ENCODE measurements at places on chromosomes 5 and 9. TPM values are rescaled to one million over a fixed set of nuclear protein-coding genes. Genes with fewer than 3 reads are reported as not detected.

DNA sequence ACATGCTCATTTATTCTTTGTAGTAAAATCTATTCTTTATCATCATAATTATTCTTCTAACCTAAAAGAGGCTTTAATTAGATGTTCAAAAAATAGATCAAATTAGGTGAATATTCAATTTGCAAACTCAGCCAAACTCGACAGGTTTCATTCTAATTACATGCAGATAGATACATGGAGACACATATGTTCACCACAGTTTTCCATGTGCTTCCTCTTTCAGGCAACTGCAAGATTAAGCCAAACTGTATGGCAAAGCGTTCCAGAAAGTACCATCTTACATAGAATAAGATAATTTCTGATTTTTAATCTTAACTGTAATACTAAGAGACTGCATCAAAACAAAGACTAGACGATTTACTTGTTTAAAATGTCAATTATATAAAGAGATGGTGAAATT lies 868.7 kb upstream of the DMAC1 start:
- DNase-seq = no peak

DNA sequence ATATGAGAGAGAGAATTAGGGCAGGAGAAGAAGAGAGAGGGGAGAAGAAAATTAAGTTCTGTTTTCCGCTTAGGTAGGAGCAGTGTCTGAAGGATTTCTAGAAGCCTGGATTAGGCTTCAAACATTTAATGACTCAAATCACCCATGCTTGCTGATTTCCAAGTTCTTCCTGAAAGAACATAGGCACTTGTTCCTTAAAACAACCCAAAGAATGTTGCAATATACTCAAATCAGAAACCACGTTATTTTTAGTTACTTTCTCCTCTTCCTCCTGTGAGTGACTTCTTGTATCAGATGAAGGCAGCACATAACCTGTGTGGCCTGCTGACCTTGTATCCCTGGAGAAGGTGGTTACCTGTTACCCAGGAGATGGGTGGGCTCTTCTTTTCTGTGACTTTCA lies 351.5 kb upstream of the KLF4 start:
- DNase-seq = no peak

Gene MAST4
- 5.0 TPM for total RNA-seq

DNA sequence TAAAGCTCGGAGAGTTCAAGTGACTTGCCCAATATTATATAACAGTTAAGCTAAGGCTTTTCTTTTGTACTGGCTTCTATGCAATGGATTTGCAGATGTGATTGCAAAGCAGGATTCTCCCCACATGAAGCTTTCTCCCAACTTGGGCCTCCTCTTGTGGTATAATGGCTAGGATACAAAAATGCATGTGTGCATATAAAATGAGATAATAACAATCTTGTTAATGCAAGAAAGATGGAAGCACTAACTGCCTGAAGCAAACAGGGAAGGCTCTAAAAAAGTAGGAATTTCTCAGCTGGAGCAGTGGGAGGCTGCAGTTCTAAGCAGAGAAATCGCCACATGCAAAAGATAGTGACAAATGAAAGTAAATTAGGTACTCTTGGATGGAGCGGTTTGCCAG lies 444.2 kb upstream of the RIOK2 start:
- DNase-seq = no peak

GRCh38 chr5:96776621-96777020 lies 31.1 kb downstream of the ERAP1 start:
- DNase-seq = no peak

DNA sequence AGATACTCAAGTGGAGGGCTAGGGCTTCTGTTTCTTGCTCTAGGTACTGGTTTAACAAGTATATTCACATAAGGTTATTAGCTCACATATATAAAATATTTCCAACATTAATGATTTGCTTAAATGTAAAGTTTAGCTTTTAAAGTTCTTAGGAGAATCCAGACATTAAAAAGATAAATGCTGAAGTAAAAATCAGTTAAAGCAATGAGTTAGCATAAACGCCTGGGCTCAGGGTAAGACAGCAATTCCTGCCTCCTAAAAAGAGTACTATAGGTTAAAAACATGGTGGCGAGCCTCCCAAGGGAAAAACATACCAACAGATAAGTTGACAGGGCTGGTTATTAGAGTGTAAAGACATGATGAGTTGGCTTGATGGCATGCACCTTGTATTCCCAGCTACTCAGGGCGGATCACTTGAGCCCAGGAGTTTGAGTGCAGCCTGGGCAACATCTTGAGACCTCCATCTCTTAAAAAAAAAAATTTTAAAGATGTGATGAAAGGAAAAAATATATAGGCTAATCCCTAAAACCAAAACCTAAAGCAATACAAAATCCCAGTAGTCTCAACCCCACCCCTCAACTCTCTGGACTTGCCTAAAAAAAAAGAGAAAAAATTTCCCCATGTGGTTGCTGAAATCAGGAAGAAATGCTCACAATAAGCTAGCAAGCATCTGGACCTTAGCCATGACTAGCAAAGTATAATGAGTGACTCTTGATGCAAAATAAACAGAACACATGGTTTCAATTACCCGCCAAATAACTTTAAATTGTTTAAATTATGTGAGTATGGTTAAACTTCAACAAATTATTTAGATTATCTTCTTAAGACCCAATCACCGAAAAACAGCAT lies 3.6 kb downstream of the GOLPH3 start:
- DNase-seq = no peak

- no peak for DNase-seq
These were observed 399 bp upstream of the FBN2 start for GRCh38 chr5:128538250-128539037.

Gene CD180
- total RNA-seq = 3.7 TPM

GRCh38 chr5:43117092-43117491 lies 3.6 kb upstream of the ZNF131 start:
- DNase-seq = no peak

Gene GOLM1
- 9.2 TPM for total RNA-seq

Gene HMCN2
- total RNA-seq = 1.8 TPM

- DNase-seq = no peak
These were observed 103.5 kb downstream of the GLIS3 start for GRCh38 chr9:4196376-4196775.

Gene MZB1
- total RNA-seq = 1.8 TPM

Gene PAPPA
- total RNA-seq = 0.33 TPM

DNA sequence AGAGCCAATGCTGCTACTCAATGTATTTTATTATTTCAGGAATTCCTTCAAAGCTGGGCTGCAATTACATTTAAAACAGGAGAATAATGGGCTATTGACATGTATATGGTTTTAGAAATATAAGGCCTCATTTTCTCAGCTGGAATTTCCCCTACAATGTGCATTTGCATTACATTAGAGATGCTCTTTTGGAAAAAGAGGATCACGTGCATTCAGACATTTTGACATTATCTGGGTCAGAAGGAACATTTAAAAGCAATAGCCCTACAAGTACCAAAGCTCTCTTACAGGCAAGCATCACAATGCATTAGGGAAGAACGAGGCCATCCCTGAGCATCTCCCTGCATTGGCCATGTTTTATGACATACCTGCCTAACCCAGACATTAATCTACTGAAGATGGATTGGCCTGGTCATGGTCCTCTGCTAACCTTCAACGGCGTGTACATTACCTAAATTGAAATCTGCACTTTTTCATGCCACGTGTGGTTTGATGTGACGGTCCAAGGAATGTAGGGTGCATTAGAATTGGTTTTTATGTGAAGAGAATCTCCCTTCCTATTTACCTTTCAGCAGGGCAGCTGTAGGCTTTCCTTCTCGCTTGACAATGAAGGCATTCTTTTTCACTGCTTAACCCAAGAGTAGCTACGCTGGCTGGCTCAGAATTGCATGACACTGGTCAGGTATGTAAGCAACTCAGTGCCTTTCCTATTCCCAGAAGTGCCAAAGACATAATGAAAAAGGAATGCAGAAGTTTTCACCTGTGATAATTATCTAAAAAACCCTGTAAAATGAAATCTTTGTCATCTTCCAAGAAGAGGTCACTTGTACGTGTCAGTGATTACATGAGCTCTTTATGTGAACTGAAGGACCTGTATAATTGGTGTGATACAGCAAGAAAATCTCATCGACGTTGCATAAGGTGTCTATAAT lies 212.3 kb upstream of the MPDZ start:
- no peak for DNase-seq

Gene LSM11
- total RNA-seq = 1.8 TPM

DNA sequence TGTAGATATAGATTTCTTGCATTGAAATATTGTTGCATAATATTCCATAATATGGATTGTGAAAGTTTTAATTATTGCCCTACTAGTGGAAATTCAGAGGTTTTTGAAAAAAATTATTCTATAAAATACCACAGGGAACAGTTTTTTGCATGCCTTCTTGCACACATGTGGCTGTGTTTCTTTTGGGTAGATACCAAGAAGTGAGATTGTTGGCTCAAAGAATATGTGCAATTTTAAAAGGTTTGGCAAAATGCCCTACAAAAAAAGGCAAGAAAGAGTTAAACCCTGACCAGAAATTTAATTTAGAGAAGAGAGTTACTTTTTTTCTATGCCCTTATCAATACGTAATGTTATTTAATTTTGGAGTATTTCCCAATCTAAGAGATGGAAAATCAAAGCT lies 270.8 kb upstream of the DAPK1 start:
- DNase-seq = no peak

GRCh38 chr9:75642522-75642921 lies 248.0 kb upstream of the PCSK5 start:
- DNase-seq = no peak

DNA sequence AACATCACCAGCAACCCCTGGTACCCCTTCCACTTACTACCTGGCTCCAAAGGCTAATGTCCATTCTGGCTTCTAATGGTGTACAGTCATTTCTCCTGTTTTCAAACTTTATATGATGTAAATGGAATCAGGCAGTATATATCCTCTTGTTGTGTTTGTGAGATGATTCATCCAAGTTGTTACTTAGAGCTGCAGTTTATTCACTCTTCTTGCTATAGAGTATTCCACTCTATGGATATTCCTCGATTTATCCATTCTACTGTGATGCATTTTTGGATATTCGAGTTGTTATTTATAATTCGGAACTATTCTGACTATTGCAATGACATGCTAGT lies 32.4 kb downstream of the IRF1 start:
- DNase-seq = no peak

DNA sequence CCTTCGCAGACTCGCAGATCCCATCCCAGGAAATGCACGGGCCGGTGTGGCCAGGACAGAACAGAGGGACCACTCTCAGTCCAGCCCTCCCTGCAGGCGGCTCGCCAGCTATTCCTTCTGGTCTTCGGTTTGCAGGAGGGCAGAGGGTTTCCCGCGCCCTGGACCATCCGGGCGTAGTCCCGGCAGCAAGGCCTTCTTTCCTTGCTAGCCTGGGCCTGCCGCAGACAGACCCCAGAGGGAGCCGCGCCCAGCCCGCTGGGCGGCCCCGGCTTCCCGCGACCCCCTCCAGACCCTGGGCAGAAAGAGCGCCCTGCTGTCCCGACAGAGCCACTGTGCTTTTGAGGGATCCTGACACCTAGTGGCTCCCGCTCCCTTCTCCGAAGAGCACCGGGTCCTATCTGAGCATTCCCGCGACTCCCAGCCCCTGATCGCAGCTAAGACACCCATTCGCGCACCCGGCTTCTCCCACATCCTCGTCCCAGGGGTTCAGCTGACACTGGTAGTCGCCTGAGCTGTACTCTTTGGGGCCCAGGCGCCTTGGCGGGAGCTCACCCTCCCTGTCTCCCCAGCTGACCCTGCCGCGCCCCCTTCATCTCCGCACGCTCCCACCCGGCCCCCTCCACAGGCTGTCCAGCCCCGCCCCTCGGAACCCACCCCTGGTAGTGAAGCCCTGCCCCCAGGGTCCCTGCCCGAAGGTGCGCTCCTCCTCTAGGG lies 1.1 kb downstream of the CFAP90 start:
- DNase-seq = no peak

- no peak for DNase-seq
These were observed 11.6 kb downstream of the ABL1 start for GRCh38 chr9:130846487-130847305.

DNA sequence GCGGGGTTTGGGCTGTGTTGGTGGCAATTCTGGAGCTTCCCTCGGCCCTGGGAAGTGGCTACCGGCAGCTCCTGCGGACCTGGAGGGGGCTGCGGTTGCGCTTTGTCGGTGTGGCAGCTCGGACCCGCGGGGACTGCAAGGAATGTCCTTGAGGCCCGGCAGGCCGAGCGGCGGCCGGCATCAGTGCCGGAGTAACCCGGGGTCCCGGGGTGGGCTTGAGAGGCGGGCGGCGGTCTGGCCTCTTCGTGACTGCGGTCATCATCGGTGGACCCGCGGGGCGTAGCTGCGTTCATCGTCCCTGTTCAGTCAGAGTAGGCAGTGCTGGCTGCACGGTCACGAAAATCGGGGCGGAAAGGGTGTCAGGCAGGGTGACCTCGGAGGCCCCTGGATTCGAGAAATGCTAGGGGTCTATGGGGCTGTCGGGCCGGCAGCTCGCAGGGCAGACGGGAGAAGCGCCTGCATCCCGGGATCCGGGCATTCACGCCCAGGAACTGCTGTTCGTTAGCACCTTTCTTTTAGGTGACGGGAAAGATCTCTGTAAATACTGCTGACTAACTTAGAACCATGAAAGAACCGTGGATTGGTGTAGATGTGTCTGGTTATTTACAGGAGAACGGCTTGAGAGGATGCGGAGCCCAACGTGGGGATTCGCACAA lies 474 bp downstream of the HMGCR start:
- DNase-seq = no peak

Gene ECSCR
- 3.6 TPM for total RNA-seq

Gene TTLL11
- total RNA-seq = 2.9 TPM

- no peak for DNase-seq
These were observed 415.6 kb downstream of the IRX2 start for GRCh38 chr5:2335733-2336515.

DNA sequence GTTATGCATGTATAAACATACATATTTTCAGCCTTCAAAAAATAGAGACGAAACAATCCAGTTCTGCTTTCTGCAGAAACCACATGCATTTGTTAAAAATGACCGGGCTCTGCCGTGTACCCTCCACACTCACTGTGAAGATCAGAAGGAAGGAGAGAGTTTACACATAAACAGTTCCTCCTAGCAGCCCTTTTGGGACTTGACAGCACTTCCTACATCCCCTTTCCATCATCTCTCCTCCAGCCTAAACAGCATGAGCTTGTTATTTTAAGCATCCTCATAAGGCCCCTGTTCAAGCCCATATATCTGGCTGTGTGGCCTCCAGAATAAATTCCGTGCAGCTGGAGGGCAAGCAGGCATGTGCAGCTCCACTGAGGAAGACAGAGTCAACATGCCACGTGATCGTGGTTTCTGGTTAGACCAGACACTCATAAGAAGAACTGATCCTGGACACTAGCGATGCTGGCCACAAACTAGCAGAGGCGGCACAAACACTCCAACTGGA lies 42.2 kb downstream of the NIPAL4 start:
- DNase-seq = no peak

DNA sequence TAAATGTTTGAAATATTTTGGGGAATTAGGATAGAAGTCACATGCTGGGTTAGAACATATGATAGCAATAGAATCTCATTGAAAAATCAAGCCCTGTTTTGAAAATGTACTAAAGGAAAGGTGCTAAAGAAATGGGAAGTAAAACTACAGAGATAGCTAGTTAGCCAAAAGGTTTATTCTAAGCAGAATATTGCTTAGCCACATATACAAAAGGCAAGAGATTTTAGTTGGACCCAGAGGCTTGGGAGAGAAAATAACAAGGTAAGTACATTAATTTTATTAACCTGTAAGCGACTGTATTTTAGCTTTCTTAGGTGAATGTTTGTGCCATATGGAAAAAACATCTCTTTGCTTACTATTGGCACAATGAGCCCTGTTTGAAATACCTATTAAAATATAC lies 108.3 kb downstream of the RPS23 start:
- no peak for DNase-seq
